CD8-positive, alpha-beta memory T cell (primary cell): ENCODE measurements at places on chromosomes 1 and 21. TPM values are rescaled to one million over a fixed set of nuclear protein-coding genes. Genes with fewer than 3 reads are reported as not detected.
A peak's percentile ranks its signal among the peaks of the same experiment; 100 is the strongest.

- no peak for DNase-seq
Observed at GRCh38 chr1:34147301-34147700, 17.7 kb downstream of the CSMD2 start.

DNA sequence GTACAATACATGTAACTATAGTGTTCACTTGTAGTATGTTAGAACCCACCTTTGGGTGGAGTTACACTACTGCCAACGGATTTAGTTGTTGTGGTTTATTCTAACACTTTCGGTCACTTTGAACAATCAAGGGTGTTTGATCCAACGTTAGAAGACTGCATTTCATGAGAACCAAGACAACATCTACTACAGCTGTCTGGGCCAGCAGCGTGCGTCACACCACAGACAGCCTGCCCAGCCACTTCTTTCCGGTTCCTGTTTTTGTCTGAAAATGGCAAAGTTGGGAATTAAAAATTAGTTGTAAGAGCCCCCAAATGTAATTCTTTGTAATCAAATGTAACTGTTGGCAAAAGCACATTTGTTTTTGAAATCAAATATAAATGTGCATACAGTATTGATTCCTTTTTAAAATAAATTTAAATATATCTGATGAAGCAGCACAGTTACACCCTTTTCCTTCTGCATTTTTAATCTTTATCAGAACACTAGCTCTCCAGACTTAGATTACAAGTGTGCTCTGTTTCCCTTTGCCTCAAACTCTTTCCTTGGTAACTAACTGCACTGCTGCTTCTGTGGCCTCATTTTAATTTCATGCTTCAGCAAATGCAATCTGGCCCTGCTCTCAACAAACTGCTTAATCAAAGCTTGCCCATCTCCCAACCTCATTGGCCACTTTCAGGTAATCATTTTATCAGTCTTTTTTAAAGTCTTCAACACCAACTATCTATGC is 86.6 kb upstream of the DPH5 start:
- peak; percentile 91 for DNase-seq

- DNase-seq: no peak
Observed at GRCh38 chr1:100234432-100234831, 15.2 kb downstream of the DBT start.

GRCh38 chr1:21811875-21812305 is at the start of gene LDLRAD2:
LDLRAD2 (plus strand) TSS chr1:21812265; CDS start chr1:21812452, 187 bp downstream.
- no peak for DNase-seq

- no peak for DNase-seq
Observed at GRCh38 chr1:9281071-9281827, 11.4 kb upstream of the SPSB1 start.

CASQ1 gene
- not detected for total RNA-seq

PM20D1 gene
- 0.31 TPM for total RNA-seq

GPR25 gene
- total RNA-seq: 0.18 TPM

DNA sequence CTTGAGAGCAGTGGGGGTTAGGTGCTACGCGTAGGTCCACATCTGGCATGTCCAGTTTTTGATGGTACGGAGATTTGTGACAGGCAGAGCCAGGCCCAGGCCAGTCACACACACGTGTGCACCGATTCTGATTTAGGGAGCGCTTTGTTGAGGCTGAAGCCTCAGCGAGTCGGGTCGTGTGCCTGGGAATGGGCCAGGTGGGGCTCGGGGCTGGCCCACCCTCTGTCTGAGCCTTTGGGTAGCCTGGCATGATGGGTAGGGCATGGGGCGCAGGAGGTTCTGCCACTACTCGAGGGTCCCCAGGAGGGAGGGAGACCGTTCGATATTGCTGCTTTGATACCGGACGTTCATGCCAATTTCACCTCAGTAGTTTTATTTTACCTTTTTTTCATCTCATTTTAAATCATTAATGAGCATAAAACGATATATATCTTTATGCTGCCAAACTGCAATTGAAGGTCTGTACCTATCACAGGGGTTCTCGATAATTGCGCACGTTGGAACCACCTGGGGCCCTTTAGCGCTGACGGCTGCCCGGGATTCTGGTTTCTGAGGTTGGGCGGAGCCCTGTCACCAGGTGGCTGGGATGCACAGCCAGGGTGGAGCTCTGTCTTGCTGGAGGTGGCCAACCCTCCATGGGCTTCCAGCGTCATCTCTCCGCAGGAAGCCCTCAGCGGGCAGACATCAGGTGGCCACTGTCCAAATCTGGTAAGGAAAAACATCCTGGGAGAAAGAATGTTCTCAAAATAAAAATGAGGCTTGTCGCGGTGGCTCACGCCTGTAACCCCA is 71.9 kb downstream of the SCCPDH start:
- DNase-seq: no peak

GBP4 gene
- total RNA-seq: 26.6 TPM

DNA sequence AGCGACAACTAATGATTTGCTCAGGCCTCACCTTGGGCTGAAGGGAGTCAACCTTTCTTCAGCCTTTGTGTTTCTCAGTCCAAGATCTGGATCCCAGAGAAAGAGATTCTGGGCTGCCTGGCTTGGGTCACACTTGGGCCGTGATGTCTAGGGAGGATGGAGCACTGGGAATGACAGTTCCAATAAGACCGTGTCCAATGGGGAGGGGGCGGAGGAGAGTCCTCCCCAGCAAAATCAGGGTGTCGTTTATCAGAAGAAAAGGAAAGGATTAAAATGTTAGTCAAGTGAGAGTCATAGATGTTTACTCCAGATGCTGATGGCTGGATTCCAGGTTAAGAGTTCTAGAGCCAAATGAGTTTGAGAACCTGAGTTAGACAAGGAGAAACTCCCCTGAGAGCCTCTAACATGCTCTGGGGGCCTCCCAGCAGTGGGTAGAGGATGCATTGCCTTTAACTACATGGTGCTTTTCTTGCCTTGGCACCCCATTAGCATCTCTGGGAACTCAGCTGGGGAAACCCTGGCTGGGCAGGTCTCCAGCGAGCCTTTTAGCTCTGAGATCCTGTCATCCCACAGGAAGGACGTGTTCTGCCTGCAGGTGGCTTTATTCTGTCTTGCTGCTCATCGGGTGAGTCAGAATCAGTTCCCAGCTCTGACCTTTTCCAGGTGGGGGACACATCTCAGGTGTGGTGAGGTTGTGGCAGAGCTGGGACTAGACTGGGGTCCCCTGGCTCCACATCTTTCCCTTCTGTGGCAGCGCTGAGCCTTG is 22.2 kb downstream of the NIPAL3 start:
- DNase-seq: no peak

DNA sequence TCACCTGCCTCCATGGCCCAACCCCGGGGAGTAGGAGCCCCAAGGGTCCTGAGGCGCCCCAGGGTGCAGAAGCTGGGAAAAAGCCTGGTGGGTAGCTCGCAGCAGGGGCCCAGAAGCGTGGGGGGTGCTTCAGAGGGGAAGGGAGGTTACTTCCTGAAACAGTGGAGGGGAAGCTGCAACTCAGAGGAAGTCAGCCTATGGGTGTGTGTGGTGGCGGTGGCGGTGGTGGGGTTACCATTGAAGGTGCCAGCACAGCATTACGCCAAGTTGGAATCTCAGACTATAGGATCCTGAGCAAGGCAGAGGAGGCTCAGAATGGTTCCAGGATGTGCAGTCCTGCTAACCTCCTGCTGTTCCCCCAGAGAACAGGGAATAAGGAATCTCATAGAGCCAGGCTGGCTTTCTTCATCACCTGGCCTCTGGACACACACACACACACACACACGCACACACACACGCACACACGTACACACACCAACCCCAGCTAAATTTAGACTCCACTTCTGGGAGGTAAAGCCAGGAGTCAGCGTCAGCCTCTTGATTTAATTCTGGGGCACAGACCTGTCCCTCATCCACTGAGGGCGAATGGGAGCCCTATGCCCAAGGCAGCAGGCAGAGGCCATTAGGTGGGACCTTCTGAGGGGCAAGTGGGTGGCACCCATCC is 1.3 kb downstream of the DENND4B start:
- DNase-seq: peak; percentile 80

GRCh38 chr1:89670163-89670562 is 37.2 kb downstream of the LRRC8C start:
- peak; percentile 1 for DNase-seq

- no peak for DNase-seq
Observed at GRCh38 chr1:183989078-183989577, 48.4 kb downstream of the COLGALT2 start.

LAX1 gene
- total RNA-seq: 32.4 TPM

- no peak for DNase-seq
Observed at GRCh38 chr1:44151808-44152207, 10.4 kb upstream of the KLF18 start.

- no peak for DNase-seq
Observed at GRCh38 chr1:54254055-54254454, 54.1 kb downstream of the MRPL37 start.

- DNase-seq: no peak
Observed at GRCh38 chr1:20301463-20302107, 10.9 kb downstream of the VWA5B1 start.

IL23R gene
- total RNA-seq: 1.6 TPM

MANEAL gene
- 8.0 TPM for total RNA-seq

DNA sequence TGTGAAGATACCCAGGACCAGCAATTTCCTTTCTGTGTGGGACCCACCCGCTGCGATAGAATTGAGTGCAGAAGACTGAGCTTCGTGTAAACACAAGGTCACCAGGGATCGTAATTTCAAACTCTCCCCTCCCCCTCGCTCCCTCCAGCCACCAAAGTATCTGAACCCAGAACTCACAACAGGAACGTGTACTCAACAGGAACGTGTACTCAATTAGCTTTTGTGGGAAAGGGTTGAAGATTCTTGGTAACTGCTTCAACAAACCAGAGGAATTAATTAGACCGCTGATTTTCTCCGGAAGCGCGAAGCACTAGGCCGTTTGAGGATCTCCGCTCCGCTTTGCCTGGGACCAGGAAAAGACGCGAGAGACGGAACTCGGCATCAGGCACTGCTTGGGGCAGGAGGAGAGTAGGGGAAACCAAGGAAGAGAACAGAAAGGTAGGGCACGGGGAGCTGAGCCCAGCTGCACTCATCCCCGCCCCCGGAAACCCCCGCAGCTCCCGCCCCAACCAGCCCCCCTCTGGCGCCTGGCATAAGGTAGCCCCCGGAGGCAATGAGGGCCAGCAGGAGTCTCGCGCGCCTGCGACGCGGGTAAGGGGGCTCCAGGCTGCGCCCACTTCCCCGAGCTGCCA is 453 bp downstream of the DRAM2 start:
- DNase-seq: no peak

- no peak for DNase-seq
Observed at GRCh38 chr1:209109001-209109785, 474.3 kb upstream of the CAMK1G start.

- DNase-seq: no peak
Observed at GRCh38 chr1:240806200-240806745, 194.3 kb upstream of the GREM2 start.

DNA sequence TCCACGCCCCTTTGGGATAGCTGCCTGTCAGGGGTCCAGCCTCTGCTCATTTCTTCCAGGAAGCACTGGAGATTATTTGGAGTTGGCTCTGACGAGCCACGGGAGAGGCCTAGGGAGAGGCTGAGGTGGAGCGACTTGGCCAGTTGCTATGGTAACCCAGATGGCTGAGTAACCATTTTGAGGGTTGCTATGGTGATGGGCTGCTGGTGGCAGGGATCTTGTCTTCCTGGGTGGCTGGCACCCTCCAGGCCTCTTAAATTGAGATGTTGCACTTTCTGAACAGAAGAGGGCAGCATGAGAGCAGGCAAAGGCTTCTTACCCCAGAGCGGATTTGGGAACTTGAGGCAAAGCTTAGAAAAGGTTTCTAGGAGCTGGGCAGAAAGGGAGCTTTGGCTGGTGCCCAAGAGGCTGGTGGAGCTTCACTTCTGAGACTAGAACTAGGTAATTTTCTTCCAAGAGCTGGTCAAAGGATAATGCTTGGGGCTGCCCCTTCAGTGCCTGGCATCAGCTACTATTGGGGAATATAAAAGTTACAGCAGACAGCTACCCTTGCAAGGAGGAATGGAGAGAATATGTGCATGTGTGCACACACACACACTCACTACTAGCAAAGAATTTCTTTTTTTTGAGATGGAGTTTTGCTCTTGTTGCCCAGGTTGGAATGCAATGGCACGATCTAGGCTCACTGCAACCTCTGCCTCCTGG is 72.5 kb downstream of the NDUFS5 start:
- DNase-seq: peak; percentile 46

DNA sequence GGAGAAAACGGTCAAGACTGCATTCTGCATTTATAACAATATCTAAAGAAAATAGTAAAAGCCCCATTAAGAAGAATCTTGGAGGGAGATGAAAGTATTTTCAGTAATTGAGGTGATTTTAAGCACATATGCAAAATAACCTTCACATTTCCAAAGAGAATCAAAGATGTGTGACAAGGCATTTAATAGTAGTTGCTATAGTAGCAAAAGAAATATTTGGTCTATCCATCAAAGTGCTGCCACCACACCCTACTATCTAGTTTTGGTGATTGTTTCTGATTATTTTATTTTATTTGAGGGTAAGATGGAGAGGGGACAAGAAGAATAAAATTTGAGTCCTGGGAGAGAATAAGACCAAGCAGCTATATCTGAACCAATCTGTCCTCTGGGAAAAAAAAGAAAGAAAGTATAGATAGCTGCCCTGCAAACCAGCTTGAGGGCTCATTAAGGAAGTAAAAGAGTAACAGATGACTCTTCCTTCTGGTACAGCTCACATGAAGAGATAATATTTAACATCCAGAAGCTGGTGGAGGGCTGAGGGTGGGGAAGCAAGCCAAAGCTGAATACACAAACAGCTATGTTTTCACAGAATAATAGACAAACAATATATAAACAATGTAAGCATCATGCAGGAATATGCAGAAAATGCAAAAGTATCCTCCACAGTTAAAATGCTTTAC is 47.2 kb upstream of the RASAL2 start:
- DNase-seq: no peak

- DNase-seq: no peak
Observed at GRCh38 chr1:201422436-201423030, 1.0 kb upstream of the TNNI1 start.

DNA sequence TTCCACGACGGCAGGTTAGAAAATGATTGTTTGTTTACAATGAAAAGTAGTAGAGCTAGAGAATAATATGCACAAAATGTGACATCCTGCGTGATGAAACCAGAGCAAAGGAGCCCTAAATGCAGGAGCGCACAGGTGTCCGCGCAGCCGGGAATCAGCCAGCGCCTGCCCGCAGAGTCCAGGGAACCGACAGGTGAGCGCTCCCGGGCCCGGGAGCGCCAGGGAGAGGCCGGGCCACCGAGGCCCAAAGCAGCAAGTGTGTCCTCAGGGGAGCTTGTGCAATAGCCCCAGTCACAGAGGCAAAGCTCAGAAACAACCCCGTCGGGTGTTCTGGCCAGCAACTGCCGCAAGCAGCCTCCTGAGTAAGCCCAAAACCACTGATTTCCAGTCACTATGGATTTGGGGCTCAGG is 789 bp upstream of the GALE start:
- no peak for DNase-seq

GRCh38 chr1:201759194-201759815 is 69.7 kb upstream of the IPO9 start:
- no peak for DNase-seq

- DNase-seq: no peak
Observed at GRCh38 chr21:18253221-18253620, 8.6 kb downstream of the CHODL start.

DNA sequence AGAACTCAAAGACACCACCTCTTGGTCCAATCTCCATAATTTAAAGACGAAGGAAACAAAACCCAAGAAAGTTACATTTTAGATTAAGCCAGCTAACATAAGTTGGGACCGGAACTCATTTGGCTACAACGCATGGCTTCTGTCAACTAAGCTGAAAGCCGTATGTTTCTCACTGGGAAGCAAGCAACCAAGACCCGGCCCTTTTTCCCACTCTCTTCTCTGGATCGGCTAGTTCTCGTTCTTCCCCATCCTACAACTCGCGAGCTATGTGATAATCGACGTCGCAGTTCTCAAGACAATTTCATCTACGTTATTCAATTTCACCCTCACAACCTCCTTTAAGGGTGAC is 601 bp downstream of the CCT8 start:
- no peak for DNase-seq

- no peak for DNase-seq
Observed at GRCh38 chr1:220032911-220033310, 13.4 kb downstream of the EPRS1 start.
